ENCODE measurements at places on chromosomes 2 and 18.

- no peak for DNase-seq
Measured at GRCh38 chr2:11554399-11554716, 20.5 kb downstream of the GREB1 start.

- no peak for DNase-seq
Measured at GRCh38 chr18:61791031-61791430, 101.8 kb downstream of the RNF152 start.

GRCh38 chr2:231190531-231191197 is 7.8 kb upstream of the ARMC9 start:
- DNase-seq: no peak

GRCh38 chr2:216490061-216490460 is 8.6 kb upstream of the RPL37A start:
- no peak for DNase-seq

GRCh38 chr2:143758629-143759330 is 629.6 kb downstream of the ARHGAP15 start:
- no peak for DNase-seq

- no peak for DNase-seq
Measured at GRCh38 chr18:79413025-79413424, 17.3 kb downstream of the NFATC1 start.

DNA sequence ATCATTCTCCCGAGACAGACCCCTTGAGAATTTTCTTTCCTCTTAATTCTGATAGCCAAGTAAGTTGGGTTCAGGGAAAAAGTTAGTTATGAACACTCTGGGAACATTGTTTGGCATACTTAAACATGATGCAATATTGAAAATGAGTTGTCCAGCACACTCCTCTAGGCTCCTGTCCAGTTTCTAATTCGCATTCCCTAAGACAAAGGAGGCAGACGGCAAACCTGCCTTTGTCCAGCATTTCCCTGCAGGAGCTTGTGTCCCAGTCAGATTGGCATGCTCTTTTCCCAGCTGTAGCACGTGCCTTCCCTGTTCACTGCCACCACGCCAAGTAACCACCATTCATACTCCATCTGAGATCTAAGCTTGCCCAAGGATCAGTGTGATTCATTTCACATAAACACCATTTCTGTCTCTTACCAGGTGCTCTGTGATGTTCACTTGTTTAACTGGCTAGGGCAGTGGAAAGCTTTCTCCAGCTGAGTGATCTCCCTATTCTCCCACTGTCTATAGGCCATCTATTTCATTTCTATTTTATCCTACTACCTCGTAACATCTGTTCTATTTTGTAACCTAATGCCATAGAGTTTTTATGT is 150.0 kb upstream of the EPB41L3 start:
- no peak for DNase-seq

GRCh38 chr2:72386288-72386687 is 238.6 kb upstream of the CYP26B1 start:
- DNase-seq: no peak

GRCh38 chr2:25521665-25522387 is 151.6 kb downstream of the DTNB start:
- no peak for DNase-seq

DNA sequence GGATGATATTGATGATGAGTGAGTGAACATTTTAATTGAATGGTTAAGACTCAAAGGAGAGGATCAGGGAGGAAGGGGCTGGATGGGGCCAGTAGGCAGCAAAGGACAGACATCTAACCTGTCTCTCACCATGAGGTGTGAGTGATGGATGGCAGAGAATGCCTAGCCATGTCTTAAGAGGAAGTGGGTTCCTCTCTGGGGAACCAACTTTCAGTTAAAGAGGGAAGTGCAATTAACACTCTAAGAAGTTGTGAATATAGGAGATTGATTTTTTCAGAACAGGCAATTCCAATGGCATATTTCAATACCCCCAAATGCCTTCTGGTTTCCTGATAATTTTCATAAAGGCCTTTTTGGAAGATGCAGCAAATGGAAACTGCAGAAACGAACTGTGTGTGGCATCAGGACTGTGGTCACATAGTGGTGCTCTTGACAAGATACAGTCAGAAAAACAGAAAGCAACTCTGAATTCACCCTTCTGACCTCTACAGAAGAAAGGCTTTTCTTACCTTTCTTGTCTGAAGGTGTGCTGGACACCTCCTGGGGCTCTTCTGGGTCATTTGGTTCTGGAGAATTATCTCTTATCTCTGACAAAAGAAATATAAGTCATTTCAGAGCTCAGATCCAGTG is 10.2 kb downstream of the SP110 start:
- no peak for DNase-seq

- DNase-seq: no peak
Measured at GRCh38 chr2:128187032-128187654, 96.1 kb downstream of the UGGT1 start.

DNA sequence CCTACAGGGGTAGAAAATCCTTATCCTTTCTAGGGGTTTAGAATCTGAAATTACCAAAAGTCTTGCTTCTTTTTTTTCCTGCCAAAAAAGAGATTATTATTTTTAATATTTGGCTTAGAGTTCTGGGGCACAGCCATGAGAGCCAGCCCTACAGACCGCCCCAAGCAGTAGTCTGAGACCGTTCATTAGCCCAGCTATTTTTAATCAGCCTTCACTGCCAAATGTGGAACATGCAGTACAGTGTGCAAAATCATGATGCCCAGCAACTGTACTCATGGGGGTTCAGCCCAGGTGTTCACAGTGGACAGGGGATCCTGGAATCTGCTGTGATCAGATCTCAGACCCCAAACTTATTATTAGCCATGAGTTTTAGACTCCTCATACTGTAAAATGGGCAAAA is 60.4 kb downstream of the GRB14 start:
- DNase-seq: no peak

DNA sequence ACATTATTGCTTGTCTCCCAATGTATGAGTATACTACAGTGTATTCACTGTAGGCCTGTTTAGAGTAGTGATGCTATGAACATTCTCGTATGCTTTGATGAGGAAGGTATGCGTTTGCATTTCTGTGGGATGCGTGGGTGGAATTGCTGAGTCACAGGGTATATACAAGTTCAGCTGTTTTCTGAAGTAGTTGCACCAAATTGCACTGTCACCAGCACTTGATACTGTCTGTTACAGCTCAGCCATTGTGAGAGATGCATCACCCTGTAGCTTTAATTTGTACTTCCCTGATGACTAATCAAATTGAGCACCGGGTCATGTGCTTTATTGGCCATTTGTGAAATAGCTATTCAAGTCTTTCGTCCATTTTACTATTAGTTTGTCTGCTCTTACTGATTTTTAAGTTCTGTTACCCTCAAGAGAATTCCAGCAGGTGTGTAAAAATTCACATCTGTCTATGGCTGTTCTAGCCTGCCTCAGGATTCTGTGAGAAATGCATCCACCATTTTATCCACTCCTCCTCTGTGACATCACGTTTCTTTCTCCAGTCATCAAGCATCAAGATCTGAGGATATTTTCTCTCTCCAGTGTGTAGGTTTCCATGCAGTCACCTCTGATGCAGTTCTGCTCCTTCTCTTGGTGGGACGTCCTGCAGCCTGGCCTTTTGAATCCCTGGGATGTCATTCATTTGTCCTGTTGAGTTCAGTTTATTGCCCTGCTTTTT is 72.5 kb downstream of the DGKD start:
- no peak for DNase-seq

DNA sequence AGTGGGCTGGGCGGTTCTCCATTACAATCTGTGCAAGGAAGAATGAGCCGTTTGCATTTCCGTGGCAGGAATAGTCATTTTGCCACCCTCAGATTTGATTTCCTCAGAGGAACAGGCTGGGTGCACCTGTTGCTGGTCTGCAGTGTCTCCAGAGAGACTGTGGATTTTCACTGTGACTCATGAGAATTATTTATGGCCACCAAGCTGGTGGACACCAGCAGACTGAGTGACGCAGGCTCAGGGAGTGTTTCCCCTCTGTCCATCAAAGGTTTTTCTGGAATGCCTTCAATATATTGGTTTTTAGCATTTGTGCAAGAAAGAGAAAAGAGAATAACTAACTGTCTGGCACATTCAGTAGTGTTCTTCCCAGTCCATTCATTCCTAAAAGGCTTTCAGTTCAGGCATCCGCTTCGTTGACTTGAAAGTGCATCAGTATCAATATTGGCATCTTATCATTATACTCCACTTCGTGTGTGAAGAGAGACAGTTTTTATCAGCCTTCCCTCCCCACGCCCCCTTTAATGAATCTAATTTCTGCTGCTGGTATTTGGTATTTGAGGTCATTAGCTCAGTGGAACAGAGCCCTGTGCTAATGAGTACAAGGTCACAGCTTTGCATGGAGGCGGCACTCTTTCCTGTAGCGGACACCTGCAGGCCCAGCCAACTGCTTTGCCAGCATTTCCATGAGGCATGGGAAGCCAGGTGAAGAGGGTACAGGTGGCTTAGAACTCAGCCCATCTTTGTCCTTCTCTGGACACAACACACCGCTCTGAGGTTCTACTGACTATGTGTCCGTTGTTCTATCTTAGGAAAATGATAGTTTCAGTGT is 39.9 kb downstream of the PRKCE start:
- DNase-seq: no peak

- DNase-seq: no peak
Measured at GRCh38 chr2:46537624-46538295, 58.4 kb downstream of the TMEM247 start.

DNA sequence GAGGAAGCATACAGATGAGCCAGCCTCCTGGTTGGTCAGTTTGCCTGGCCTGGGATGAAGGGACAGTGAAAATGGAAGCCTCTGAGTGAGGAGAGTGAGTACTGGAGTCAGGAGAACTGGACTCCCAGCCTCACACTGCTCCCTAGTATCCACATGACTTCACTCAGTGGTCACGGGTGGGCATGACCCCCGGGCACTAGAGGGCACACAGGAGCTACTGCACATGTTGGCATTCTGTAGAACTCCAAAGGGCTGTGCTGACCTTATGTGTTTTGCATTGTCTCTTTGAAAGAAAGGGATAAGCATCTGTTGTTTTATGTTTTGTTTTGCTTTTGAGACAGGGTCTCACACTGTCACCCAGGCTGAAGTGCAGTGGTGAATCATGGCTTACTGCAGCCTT is 23.7 kb downstream of the NCAPH start:
- DNase-seq: no peak

- DNase-seq: no peak
Measured at GRCh38 chr2:235603659-235604058, 109.8 kb downstream of the AGAP1 start.

DNA sequence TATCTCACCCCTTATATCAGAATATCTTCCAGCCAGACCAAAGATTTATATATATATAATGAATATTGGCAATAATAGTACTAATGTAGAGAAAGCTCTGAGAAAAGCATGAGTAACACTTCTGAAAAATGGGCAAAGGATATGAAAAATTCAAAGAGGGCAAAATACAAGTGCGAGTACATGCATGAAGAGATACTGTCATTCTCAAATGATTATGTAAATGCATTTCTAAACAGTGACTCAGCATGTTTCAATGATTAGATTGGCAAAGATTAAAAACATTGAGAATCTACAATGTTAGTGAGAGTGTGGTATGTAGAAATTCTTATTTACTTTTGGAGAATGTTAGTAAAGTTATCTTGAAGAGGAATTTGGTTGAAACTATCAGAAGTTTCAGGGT is 118.3 kb upstream of the NEDD4L start:
- no peak for DNase-seq

- DNase-seq: no peak
Measured at GRCh38 chr2:149087751-149088150, 49.3 kb downstream of the LYPD6B start.

- DNase-seq: no peak
Measured at GRCh38 chr2:19702267-19702666, 199.5 kb downstream of the TTC32 start.

GRCh38 chr2:233836359-233836758 is 18.0 kb downstream of the HJURP start:
- DNase-seq: no peak

DNA sequence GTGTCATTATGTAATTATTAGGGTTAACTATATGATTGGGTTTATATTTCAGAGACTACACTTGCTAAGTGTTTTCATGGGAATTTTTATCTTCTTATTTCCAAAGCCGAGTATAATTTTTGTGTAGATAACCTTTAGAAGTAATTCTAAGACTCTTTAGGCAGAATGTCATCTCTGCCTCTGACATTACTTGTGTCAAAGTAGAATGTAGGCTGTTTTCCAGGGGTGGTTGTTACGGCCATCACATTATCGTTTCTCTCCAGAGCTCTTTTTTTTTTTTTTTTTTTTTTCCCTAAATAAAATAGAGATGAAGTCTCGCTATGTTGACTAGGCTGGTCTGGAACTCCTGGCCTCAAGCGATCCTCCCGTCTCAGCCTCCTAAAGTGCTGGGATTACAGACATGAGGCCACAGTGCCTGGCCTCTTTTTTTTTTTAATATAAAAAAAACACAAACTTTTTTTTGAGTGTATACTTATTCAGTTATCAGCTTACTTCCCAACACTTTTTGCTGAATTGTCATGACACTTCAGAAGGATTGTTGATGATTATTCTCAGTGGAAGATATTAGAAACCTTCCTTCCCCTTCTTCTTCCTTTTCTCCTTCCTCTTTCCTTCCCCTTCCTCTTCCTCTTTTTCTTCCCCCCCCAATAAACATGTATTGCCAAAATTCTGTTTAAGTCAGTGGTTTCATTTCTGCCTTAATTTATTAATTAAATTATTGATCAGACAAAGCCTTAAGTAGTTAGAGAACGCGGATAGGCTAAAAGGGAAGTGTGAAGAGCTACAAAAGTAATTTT is 2.3 kb downstream of the PIKFYVE start:
- DNase-seq: no peak

All from stimulated activated CD8-positive, alpha-beta memory T cell treated with anti-CD3 and anti-CD28 coated beads, Interleukin-4, amount 100 ng/mL, for 1 hour (primary cell).